Cortex of kidney (tissue), 1 donor: ENCODE measurements at places on chromosomes 2 and 18.

DNA sequence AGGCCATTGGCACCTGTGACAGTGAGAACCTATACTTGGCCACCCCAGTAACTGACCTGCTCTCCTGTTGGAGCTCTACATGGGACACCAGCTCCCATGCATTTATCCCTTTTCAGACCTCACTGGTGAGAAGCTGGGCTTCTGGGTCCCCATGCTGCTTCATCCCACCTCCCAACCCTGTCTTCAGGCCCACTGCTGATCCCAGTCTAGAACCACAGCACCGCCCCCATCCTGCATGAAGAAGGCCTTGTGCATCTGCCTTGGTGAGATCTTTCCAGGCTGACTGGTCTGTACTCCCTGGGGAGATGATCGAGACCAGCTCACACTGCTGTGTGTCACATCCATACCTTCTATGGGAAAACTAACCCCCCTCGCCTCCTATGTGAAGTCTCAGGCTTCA, 22.7 kb downstream of the TTC32 start:
- DNase-seq, result no peak

- no peak for DNase-seq
Observed at GRCh38 chr2:237724811-237725478, 73.6 kb upstream of the RBM44 start.

DNA sequence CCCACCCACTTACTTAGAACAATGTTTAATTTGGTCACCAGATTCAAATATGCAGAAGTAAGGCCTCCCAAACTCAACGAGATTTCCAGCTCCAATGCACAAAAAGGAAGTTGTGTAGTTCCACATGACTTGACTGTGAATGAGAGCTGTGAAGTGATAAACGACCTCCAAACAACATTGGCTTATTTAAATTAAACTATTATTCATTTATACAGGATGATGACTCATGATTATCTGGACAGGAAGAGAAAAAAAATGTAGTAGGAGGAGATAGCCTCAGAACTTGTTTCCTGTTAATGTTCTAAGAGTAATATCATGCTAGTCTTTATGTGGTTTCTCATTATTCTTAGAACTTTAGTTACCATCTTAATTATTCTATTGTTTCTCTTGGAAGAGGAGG, 237.3 kb downstream of the C1D start:
- no peak for DNase-seq

- no peak for DNase-seq
Observed at GRCh38 chr18:6851480-6851879, 122.0 kb downstream of the ARHGAP28 start.

DNA sequence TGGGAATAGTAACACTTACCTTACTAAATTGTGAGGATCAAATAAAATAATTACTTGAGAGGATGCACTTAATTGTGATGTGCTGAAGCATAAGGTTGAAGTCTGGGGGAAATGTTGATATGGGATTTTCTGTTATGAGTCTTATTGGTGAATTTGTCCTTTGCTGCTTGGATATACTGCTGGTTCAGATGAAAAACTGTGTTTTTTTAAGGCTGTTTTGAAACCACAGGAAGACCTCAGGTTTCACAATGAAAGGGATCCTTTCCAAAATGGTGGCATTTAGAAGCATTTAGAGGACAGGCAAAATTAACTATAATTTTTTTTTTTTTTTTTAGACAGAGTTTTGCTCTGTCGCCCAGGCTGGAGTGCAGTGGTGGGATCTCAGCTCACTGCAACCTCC, 34.9 kb downstream of the SPATS2L start:
- no peak for DNase-seq

DNA sequence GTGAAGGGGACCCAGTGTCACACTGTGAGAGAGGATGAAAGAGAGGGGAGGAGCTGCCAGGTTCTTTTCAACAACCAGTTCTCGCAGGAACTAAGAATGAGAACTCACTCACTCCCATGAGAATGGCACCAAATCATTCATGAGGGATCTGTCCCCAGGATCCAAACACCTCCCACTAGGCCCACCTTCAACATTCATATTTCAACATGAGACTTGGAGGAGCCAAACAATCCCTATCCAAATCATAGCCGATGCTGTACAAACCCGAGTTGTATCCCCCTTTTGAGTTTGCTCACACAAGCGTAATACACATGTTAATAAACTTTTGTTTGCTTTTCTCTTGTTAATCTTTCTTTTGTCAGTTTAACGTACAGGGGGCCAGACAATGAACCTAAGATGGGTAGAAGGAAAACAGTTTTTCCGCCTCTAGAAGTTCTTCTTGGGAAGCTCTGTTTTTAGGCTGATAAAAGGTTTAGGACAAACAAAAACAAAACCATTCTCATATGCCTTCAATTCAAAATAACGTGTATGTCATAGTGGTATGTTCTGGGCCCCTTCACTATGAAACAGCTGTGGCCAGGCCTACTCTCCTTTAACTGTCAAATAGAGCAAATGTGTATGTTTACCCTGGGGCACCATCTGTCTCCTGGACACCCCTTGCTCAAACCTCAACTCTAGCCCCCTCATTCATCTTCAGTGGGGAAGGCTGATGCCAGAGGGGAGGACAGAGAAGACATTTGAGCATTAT, 9.1 kb upstream of the TMEM37 start:
- no peak for DNase-seq
